ENCODE measurements at places on chromosomes 5 and 9.

DNA sequence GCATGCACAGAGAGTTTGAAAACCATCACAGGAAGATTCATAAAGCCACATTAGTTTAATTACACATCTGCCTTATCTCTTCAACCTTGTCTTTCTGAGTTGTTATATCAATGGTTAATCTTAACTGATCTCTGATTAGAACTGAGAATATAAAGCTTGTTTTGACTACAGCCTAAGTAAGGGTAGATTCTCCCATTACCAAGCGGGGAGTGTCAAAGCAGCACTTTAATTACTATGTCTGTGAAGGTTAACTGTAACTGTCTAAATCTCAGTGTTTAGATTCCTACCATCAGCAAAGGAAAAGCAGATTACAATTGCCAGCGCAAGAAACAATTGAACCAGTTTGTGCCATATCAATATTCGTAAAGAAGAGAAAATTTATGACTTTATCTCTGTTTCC is 348.7 kb downstream of the CDH12 start:
- DNase-seq, result no peak

GRCh38 chr9:34773306-34773910 is 63.5 kb upstream of the CCL21 start:
- DNase-seq, result no peak

DNA sequence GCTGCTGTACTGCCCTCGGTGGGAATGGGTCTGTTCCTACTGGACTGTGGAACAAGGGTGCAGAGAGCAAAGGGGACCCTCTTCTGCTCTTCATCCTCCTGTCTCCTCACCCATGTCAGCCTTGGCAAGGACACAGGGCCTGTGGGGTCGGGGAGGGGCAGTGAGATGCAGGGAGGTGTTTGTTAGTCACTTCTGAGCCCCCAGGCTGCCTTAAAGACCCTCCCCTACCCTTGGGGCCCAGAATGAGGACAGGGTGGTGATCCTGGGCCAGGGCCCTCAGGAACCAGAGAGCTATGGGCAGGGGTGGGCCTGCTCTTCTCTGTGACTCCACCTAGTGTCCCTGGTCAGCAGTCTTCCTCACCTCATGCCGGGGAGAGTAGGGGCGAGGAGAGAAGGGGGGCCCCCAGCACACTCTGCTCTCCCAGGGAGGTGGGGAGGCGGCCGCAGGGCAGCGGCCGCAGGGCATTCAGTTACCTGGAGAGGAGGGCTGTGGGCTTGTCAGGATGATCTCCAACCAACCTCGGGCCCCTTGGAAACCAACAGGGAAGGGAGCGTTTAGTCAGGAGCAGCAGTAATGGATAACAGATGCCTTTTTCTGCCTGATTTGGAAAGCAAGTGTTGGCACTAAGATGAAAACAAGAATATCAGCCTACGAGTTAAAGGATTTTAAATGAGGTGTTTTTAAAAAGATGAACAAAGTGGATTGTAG is 62.0 kb upstream of the GARNL3 start:
- DNase-seq, result no peak

GRCh38 chr9:90137801-90138200 is 504.8 kb downstream of the DIRAS2 start:
- no peak for DNase-seq

- no peak for DNase-seq
Observed at GRCh38 chr5:138752341-138752950, 779 bp upstream of the CTNNA1 start.

DNA sequence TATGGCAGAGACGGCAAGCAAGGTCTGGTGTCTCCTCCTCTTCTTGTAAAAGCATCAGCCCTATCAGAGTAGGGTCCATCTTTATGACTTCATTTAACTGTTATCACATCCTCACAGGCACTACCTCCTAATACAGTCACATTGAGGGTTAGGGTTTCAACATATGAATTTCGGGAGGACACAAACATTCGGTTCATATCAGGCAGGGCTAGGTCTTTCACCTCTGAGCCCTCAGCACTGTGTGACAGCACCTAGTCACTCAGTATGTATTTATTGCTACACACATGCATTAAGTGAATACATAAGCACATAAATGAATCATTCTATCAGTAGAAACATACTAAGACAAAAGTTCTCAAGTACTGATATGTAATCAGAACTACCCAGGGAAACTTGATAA is 9.4 kb upstream of the BTF3 start:
- no peak for DNase-seq

DNA sequence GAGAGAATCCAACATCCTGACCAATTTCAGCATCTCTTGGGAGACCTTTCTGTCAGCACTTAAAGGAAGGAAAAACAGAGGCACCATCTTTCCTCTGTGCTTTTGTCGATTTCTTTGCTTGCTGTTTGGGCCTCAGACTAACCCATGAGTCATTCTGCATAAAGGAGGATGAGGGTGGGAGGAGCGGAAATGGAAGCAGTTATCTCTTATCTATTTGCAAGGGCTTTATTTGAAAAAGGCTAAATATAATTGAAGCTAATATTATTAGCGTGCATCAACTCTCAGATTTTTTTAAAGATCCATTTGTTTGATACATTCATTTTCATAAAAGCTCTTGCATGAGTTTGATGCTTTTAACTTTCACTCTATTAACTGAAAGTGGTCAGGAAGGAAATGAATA is 72.9 kb downstream of the ZNF622 start:
- no peak for DNase-seq

Data from activated T-helper 1 cell treated with Interleukin-2 at 50 U/mL for 16 hours (primary cell).